ENCODE measurements at places on chromosomes 13 and 19.

DNA sequence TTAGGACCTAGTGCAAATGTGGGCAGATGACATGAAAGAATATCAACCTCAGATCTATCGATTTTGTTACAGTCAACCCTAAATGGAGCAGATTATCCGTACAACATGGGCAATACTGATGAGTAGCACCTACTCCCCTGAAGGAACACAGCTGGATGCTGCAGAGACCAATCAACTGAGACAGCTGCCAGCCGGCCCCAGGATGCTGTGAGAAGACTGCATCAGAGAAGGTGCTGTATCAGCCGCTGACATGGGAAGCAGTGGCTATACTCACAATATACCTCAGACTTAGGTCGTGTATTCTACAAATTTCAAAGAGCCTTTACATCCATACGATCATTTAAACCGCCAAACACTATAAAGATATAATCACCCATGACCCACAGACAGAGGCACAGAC, 95.9 kb upstream of the FNDC3A start:
- no peak for DNase-seq

- DNase-seq = no peak
These were observed at the start of gene TMEM86B for GRCh38 chr19:55228403-55229031. TMEM86B (minus strand) TSS chr19:55228763; CDS start chr19:55228741, 22 bp downstream.

DNA sequence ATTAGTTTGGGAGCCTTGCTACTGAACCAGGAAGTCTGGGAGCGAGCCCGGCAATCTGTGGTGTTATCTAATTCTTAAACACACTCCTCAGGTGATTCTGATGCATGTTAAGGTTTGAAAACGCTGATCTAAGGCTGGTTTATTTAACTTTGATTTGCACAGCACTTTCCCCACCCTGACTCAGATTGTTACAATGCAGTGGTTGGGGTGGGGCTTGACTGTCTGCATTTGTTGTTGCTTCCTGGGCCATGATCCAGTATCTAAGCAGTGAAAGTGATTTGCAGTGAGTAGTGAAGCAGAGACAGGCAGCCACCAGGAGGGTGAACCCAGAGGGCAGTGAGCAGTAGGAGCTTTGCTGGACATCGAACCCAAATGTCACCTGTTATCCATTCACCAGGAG, 81.6 kb upstream of the ARGLU1 start:
- DNase-seq = no peak

DNA sequence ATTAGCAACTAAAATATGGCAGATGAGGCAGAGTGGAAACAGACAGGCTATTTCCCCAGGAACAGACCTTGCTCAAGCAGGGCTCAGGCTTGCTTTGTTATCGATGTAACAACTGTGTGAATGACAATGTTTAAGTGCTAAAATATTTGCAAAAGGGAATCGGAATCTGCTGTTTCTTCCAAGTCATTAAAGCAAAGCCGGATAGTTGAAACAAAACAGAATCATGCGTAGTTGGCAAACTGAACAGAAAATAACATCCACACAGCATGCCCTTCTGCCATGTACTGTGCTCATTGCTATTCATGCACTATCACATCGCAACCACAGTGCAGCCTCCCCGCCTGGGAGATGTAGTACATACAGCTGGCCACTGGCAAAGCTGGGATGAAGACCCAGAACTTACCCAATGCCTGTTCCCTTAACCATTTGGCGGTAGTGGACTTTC, 799.1 kb downstream of the DIAPH3 start:
- DNase-seq = no peak

GRCh38 chr19:30307191-30307974, 64.8 kb upstream of the ZNF536 start:
- no peak for DNase-seq

DNA sequence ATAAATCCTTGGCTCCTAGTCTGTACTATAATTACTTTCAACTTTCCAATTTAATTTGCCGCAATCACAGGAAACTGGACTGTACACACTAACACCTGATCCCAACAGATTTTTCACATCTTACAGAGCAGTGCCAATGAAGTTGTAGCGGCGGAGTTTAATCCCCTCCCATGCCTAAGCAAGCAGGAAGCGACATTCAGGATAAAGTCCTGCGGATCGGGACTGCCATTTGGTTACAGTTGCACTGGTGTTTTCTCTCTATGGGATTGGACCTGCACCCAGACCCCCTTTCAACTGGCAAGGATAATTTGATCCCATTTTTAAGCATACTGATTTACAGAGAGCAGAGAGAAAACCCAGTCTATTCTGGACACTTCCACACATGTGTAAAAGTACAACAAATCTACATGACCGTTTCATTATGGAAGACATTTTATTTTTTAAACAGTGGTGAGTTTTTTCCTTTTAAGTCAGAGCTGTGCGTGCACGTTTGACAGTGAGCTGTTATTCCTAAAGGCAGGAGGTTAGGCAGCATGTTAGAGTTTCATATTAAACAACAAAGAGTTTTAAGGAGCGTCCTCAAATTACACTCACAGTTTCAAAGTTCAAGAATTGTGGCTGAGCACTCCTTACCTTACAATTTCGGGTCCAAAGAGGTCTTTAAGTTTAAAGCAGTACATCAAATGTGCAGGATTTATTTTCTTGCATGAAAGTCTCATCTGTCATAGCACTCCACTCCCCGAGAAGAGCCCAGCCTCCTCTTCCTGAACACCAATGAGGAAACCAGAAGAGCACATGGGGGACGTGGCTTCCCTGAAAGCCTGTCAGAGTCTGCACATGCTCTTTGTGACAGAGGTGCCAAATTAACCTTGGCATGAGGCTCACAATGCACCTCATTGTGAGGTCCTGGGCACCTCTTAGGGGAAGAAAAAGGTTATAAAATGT, 141.6 kb upstream of the RFC3 start:
- DNase-seq = peak; percentile 61

DNA sequence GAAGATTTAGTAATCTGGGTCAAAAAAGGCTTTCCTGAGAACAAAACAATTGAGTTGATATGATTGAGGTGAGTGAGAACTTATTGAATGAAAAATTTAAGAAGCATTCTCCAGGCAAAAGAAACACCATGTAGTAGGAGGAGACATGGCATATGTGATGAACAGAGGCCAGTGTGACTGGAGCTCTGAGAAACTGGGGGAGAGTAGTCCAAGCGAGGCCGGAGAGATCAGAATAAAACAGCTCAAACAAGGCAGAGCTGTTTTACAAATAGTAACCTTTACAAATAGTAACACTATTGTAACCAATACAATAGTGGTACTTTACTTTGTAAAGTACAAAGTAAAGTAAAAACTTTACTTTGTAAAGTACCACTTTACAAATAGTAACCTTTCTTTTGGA, 1159.1 kb downstream of the PCDH9 start:
- no peak for DNase-seq

- peak; percentile 91 for DNase-seq
These were observed 11.3 kb upstream of the TNFRSF19 start for GRCh38 chr13:23558675-23559536.

DNA sequence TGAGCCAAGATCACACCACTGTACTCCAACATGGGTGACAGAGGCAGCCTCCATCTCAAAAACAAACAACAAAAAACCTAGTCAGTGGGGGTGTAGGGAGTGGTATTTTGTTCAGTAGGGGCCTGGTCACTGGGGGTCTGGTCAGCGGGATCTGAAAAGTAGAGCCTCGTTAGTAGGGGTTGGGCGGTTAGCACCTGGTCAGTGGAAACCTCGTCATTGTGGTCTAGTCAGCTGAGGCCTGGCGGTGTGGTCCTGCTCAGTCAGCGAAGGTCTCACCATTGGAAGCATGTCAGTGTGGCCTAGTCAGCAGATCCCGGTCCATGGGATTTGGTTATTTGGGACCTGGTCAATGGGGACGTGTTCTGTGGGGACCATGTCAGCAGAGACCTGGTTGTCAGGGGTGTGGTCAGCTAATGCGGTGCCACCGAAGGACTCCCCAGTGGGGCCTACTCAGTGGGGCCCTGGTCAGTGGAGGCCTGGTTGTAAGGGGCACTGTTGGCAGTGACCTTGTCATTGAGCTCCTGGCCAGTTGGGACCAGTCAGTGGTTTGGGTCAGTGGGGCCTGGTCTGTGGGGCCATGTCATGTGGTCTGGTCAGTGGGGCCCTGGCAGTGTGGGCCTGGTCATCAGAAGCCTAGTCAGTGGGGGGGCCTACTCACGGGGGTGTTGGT, 63.0 kb upstream of the TPM4 start:
- no peak for DNase-seq

Data from AML-193 (cell line).